Vagina (tissue), 2 donors: ENCODE measurements at places on chromosomes 16 and 17.
A peak's percentile ranks its signal among the peaks of the same experiment; 100 is the strongest.

- no peak overlapping the region for H3K27ac ChIP-seq
- H3K4me3 ChIP-seq, result no peak overlapping the region
- DNase-seq, result no peak
- H3K27me3 ChIP-seq, result no peaks in the 10 kb centered on the region
- H3K36me3 ChIP-seq, result no peaks in the 10 kb centered on the region
Measured at GRCh38 chr16:4535627-4536108, 2.9 kb downstream of the CDIP1 start.

DNA sequence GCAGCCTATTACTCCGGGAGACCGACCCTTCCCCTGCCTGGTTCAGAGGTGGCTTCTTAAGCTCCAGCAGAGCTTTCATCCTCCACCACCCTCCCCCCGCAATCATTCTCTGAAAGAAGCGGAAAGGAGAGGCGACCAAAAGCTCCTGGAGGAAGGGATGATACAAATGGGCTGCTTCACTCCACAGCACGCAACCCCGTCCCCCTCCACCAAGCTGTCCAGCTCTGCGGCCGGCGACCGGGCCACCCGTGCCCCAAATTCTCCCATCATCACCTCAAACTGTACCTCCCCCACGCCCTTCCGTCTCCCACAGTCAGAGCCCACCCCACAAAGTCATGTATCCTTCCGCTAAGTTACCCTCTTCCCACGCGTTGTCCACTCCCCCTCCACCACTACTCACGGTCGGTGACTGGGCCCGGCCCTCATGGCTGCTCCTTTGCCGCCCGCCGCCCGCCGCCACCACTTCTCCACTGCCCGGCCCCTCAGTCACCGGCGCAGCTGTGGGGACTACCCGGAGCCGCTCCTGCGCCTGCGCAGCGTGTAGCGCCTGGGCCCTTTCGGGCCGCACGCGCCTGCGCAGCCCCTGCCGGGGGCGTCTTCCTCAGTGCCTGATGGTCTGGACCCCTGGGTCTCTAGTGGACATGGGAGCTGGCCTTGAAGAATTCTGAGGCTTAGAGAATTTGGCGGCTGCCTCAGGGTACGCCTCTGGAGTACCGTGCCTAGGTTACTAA, at the start of gene FAM222B:
FAM222B (minus strand) TSS at position 509 of the 731 bp plus-strand sequence. CDS start 76,123 bp downstream, outside the sequence.
- H3K4me1 ChIP-seq, result peaks cover 16% of the 10 kb centered on the region
- no peaks in the 10 kb centered on the region for H3K27me3 ChIP-seq
- no peaks in the 10 kb centered on the region for H3K36me3 ChIP-seq
- DNase-seq, result no peak

DNA sequence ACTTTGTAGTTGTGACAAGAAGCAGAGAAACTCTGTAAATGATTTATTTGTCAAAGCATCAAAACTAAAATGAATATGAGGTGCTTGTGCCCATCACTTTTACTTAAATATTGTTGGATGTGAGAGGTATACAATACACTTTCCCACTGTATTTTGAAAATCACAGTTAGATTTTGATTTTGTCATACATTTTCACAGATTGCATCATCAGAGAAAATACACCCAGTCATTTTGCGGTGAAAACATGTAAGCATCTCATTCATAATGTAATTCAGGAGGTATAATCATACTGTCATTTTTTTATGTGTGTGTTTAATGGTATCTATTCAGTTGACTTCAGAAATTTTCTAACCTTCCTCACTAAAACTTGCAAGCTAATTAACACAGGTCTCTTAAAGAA, 11.3 kb downstream of the ZNF207 start:
- peaks cover 9% of the 10 kb centered on the region for H3K4me1 ChIP-seq
- H3K4me3 ChIP-seq, result no peak overlapping the region
- no peaks in the 10 kb centered on the region for H3K27me3 ChIP-seq
- no peak overlapping the region for H3K27ac ChIP-seq

DNA sequence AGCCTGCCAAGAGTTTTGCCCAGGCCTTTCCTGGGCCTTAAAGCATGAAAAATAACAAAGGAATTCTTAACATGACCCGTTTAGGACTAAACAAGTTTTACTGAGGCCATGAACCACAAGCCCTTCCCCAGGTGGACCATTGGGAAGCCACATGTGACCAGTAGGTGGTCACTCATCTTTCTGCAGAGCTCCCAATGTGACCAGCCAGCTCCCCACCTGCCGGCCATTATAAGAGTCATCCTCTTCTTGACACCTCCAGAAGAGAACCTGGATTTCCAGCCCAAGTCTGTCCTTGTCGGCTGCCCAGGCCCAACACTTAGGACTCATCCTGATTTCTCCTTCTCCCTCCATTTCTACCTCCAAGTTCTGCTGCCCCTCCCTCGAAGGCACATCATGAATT, 91.7 kb upstream of the DNAH17 start:
- H3K27ac ChIP-seq, result no peak overlapping the region
- H3K4me1 ChIP-seq, result peaks cover 20% of the 10 kb centered on the region
- no peaks in the 10 kb centered on the region for H3K27me3 ChIP-seq
- DNase-seq, result no peak

DNA sequence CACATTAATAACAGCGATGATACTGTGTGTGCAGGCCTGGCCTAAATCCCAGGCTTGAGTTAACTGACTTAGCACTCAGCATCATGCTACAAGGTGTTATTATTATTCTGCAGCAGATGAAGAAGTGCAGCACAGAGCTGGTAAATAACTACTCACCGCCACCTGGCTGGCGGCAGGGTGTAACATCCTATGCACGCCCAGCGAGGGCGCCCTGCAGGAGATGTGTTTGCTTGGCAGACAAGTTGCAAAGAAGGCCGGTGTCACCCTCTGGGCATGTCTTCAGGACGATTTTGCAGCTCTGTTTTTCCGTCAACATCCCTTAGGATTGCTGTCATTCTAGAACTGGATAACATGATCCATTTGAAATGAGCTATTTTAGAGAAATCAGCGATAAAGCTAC, 30.1 kb downstream of the DNAH9 start:
- no peak overlapping the region for H3K27ac ChIP-seq
- H3K4me1 ChIP-seq, result no peaks in the 10 kb centered on the region
- H3K27me3 ChIP-seq, result no peaks in the 10 kb centered on the region
- H3K36me3 ChIP-seq, result no peaks in the 10 kb centered on the region

DNA sequence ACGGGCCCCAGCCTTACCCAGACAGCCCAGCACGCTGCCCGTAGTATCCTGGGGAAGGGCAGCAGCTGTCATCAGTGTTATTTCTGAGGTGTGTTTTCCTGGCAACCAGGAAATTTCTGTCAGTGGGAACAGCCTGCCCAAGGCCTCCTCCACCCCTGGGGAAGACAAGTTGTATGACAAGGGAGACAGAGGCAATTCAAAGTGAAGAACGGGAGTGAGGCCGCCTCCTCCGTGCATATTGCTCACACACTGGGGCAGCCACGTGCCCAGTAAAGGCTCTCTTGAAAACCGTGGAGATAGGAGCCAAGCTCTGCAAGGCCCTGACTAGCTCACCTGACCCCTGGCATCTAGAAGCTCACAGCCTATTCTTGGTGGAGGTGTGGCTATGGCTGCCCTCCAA, 57.6 kb downstream of the RAI1 start:
- H3K27ac ChIP-seq, result peak overlapping the region; percentile 95
- no peak overlapping the region for H3K4me3 ChIP-seq
- no peaks in the 10 kb centered on the region for H3K27me3 ChIP-seq
- no peak for DNase-seq
- H3K36me3 ChIP-seq, result no peaks in the 10 kb centered on the region

GRCh38 chr16:28108590-28109247, 45.2 kb upstream of the GSG1L start:
- no peaks in the 10 kb centered on the region for H3K27me3 ChIP-seq
- no peak overlapping the region for H3K4me3 ChIP-seq
- no peak overlapping the region for H3K27ac ChIP-seq
- peaks cover 63% of the 10 kb centered on the region for H3K36me3 ChIP-seq
- no peak for DNase-seq

GRCh38 chr17:31834448-31834847, 24.6 kb downstream of the COPRS start:
- no peak overlapping the region for H3K27ac ChIP-seq
- H3K4me1 ChIP-seq, result no peaks in the 10 kb centered on the region
- DNase-seq, result no peak
- no peak overlapping the region for H3K4me3 ChIP-seq

DNA sequence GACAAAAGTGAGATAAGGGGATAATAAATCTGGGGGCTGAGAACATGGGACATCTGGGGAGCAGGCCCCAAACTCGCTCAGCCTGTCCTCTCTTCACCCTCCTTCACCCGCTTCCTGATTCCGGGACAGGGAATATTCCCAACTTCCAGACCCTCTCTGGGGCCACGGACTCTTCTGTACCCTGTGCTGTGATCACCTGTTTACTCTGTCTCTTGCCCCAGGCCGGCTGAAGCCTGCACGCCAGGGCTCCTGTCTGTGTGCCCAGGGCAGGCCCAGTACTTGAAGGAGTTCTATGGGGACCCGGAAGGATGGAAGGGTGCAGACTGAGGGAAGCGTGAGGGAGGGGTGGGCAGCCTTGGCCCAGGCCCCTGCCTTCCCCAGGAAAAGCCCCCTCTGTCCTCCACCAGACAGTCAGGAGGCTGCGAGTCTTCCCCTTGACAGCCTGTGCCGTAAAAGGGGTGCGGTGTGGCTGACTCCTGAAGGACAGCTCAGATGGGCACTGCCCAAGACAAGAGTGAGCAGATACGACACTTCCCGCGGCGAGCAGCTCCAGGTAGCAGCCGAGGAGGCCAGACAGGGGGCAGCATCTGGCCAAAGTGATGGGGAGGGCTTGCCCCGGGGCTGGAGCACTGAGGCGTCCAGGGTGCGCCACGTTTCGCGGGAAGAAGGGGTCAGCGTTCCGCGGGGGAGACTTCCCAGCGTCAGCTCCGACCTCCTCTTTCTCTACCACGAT, 1.0 kb upstream of the CCNF start:
- DNase-seq, result no peak
- peaks cover 20% of the 10 kb centered on the region for H3K4me1 ChIP-seq
- peaks cover 11% of the 10 kb centered on the region for H3K36me3 ChIP-seq

GRCh38 chr17:59330053-59330942, 1.2 kb upstream of the YPEL2 start:
- H3K4me3 ChIP-seq, result peak overlapping the region; percentile 77
- no peaks in the 10 kb centered on the region for H3K36me3 ChIP-seq
- H3K27me3 ChIP-seq, result no peaks in the 10 kb centered on the region
- no peak for DNase-seq

DNA sequence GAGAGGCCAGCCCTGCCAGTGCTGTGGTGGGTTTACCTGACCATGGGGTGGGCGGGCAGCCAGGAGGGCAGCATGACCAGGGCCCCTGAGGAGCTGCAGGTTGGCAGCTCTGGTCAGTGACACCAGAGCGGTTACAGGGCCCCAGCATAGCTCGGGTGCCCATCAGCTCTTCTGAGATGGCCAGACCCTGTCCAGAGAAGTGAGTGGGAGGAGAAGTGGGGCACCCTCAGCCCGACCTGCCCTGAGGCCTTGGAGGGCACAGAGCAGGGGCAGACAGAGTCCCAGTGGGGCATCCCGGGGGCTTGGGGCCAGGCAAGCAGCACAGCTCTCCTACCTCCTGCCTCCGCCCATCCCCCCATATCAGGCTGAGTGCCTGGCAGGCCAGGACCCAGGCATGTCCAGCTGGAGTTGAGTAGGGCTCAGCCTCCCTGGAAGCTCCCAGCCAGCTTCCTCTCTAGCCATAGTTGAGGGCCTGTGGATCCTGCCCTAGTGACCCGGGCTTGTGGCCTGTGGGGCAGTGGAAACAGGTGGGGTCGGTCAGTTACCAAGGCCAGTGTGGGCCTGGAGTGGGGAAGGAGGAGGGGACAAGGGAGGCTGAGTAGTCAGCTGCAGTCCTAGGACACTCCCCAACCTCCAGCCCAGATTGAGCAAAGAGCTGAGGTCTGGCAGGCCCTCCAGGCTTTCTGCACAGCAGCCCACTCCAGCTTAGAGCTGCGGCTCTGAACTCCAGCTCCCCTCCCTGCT, 83.5 kb downstream of the AMFR start:
- no peak for DNase-seq
- no peak overlapping the region for H3K27ac ChIP-seq
- H3K27me3 ChIP-seq, result no peaks in the 10 kb centered on the region
- peaks cover 16% of the 10 kb centered on the region for H3K4me1 ChIP-seq
- no peaks in the 10 kb centered on the region for H3K36me3 ChIP-seq
